ENCODE measurements at places on chromosomes 6 and 20.
A peak's percentile ranks its signal among the peaks of the same experiment; 100 is the strongest.

DNA sequence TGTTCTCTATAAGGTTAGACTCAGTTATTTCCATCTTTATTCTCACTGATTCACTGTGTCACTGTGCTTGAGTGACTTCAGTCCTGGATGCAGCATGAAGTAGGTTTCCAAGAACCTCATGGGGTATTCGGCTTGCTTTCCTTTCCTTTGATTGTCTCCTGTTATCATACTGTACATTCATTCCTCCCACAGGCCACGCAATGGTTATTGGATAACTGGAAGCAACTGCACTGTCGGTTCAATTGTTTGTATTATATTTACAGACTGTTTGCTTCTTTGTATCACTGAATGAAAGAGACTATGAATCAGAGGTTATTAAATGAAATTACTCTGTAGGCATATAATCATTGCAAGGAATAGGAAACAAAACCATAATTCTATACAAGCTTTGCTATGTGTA is 129.4 kb downstream of the MAP7 start:
- DNase-seq: no peak

DNA sequence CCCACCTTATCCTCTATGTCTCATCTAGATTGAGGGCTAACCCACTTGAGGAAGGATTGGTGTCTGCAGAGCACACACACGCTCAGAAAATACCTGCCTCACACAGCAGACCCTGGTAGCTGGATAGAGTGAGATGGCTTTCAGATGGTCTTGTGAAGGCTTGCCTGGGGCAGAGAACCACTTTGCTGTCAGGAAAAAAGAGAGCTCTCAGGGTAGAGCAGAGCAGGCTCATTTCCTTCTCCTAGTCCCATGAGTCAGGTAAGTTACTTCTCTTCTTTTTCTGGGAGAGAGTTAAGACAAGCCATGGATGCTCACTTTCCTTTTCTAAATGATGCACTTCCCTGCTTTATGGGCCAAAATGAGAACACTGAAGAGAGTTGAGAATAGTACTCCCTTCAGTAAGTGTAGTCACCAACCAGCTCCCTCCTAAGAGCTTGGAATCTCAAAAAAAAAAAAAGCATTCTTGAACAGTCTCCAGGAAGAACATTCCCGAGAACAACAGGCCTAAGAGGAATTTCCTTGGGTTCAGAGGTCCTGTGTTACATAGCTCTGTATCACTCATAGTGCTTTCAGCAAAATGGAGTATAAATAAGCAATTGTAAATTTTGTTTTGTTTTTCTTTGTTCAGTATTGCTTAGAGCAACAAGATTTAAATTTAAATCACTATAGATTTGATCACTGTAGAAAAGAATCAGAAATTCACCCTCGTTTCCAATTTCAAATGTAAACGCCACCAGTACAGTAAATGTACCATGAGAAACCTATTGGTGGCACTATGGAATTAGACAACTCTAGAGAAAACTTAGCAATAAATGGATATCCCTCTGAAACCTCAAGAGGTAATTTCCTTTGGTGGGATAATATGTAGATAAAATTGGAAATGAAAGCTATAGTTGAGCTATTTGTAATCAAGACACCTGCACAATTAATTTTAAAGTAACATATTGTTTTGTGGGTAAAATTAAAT is 530.3 kb downstream of the RFPL4B start:
- DNase-seq: no peak

DNA sequence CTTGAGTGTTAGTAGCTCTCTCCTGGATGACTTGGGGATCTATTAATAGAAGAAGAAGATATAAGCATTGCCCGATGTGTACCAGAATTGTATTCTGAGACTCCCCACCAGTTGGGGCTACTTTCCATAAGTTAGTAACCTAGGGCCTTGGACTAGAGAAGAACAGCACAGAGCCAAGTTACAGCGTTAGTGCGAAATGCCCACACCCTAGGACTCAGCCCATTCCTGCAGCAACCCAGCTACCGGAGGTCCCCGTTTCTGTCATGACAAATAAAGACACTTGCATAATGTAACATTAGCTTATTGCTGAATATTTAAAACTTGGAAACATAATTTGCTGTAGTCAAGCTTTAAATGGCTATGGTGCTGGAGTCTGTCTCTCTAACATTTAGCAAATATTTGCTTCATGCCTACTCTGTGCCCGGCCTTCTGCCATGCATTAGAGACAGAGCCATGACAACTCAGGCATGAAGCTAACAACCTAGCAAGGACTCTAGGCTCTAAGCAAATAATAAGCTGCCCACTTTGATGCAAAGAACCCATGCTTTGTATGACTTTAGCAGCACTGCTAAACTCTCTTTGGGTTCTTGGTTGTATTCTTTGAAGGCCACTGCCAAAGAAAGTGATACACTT is 103.4 kb upstream of the COL21A1 start:
- DNase-seq: no peak

DNA sequence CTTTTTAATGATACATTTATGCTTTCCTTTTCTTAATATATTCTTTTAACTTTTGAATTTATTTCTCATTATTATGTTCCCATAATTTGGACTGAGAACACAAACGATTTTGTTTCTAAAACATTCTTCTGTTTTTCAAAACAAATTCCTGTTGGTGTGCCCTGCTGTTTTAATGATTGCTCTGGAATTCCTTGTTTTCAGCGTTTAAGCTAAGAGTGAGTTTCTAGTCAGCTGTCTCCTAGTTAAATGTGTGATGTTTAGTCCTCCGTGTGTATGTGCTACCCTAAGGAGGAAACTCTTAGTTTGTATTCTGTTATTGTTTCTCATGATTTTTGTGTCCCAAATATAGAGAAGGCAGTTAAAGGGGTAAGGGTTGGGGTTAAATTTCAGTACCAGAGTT is 306.1 kb upstream of the RGS17 start:
- no peak for DNase-seq

GRCh38 chr6:34154668-34155447 is 9.0 kb upstream of the GRM4 start:
- peak; percentile 54 for DNase-seq

- no peak for DNase-seq
Measured at GRCh38 chr6:98640366-98640765, 194.0 kb upstream of the POU3F2 start.

DNA sequence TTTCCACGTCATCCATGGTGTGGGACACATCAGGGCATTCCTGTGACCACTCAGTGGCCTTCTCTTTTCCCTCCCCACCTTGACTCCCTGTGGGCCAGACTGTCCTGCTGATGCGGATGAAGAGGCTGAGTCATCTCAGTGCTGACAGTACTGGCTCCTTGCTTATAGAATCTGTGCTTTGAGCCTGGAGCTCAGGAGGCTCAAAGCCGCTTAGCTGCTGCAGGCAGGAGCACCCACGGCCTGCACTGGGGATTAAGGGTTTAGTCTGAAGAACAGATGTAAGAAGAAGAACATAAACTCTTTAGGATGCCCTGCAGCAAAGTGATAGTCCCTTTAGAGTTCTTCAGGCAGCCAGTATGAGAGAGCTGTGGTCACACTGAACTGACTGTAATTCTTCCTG is 642.0 kb upstream of the CHD6 start:
- no peak for DNase-seq

GRCh38 chr6:151276112-151276740 is 36.5 kb downstream of the AKAP12 start:
- no peak for DNase-seq

- DNase-seq: no peak
Measured at GRCh38 chr20:51187261-51187660, 164.4 kb upstream of the KCNG1 start.

GRCh38 chr20:51258582-51259165 is 235.8 kb upstream of the KCNG1 start:
- DNase-seq: no peak

- no peak for DNase-seq
Measured at GRCh38 chr20:38727607-38728190, 3.4 kb downstream of the SLC32A1 start.

GRCh38 chr20:6802227-6802626 is 34.7 kb downstream of the BMP2 start:
- DNase-seq: no peak

DNA sequence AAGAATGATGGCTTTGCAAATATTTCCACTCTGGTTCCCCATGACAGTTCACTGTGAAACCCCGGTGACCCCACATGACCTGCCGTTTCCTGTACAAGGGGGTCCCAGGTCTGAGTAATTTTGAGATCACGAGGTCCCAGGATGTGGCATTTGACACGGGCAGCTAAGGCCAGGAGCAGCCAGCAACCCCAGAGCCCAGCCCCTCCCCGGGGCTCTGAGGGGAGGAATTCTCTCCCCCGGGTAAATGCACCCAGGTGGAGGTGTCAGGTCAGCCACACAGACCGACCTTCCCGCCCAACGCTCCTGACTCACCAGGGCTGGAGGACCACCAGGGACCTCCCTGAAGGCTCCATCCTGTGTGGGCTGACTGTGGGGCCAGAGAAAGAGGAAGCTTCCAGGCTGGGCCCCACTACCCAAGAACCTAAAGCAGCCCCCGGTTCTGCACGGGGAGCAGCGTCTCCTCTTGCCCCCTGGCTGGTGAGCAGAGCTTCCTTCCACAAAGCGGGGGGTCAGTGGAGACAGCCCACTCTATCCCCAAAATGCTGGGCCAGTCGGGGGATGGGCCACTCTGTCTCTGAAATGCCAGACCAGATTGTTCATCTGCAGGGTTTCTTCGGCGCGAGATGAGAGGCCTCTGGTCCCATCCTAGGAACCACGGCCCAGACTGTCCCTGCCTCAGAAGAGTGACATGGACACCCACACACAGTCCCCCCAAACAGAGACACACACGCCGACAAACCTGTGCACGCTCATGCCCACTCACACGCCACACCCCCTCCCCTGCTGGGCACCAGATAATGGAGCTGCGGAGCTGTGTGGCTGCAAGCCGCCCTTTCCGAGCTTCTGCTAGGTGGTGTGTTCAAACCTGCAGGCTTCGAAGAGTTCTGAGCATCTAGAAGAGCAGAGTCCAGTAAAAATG is 23.4 kb upstream of the SLCO4A1 start:
- DNase-seq: peak; percentile 45

- DNase-seq: peak; percentile 22
Measured at GRCh38 chr6:166540631-166541331, 45.7 kb downstream of the RAMACL start.

GRCh38 chr6:1756472-1757129 is 146.9 kb downstream of the FOXC1 start:
- no peak for DNase-seq
